ENCODE measurements at places on chromosomes 5 and 9. TPM values are rescaled to one million over a fixed set of nuclear protein-coding genes. Genes with fewer than 3 reads are reported as not detected.

The CCDC192 gene
- total RNA-seq = not detected

The TGFBR1 gene
- 49.3 TPM for total RNA-seq

The JAKMIP2 gene
- total RNA-seq = 0.50 TPM

The BNC2 gene
- total RNA-seq = 52.5 TPM

The CAVIN4 gene
- 1.2 TPM for total RNA-seq

The GARIN3 gene
- not detected for total RNA-seq

The IGIP gene
- 11.9 TPM for total RNA-seq

Measured in smooth muscle cell of trachea (primary cell).